Renal cortical epithelial cell (primary cell): ENCODE measurements at places on chromosomes 4 and X. TPM values are rescaled to one million over a fixed set of nuclear protein-coding genes. Genes with fewer than 3 reads are reported as not detected.

The PCYT1B gene
- 0.05 and 0.17 TPM in 2 replicates for total RNA-seq

- no peak for DNase-seq
Observed at GRCh38 chr4:1044469-1045192, 33.2 kb downstream of the FGFRL1 start.

- no peak for DNase-seq
Observed at GRCh38 chrX:53969540-53969939, 74.7 kb downstream of the PHF8 start.

The LPAR4 gene
- total RNA-seq, result 0.70 TPM in 1 of 2 replicates, not detected in the other

DNA sequence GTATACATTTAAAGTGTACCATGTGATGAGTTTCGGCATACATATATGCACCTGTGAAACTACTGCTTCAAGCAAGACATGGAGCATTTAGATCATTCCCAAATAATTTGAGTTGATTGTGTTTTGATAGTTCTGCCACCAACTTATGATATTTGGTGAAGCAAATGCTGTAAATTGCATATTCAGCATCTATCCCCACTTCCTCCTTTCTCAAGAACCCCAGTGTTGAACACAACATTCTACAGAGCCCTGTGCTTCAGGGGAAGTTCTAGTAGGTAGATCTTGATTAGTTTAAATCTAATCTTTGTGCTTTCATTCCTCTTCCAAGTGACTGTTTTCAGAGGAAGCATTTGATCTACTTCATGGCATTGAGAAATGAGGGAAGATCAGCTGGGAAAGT, 5.4 kb upstream of the SHROOM3 start:
- DNase-seq, result no peak

The BRS3 gene
- total RNA-seq, result 0.05 TPM in 1 of 2 replicates, not detected in the other

The TRIM75 gene
- total RNA-seq, result not detected in 2 replicates

DNA sequence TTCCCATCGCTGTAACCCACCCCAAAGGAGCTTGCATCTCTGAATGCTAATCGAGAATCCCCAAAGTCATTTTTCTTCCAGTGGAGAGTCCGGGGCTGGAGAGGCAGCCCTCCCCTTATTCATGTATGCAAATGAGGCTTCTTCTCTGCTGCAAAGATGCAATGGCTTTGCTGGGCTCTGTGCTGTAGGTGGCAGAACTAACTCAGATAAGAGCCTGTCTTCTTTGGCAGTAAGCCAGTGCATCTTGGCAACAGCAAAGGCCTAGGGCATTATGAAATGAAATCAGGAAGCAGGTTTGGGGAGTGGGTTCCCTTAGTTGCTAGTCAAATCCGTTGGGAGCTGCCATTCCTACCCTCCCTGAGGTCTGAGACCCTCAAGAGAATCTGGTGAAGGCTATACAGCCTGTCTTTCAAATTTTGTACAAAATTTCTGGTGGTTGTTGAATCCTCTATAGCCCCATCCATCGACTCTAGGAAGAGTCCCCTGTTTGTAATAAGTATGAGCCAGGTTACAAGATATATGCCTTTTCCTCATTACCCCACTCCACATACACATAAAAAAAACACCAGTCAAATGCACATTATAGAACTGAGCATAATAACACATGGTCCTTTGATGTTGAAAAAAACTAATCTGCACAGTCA, 290.6 kb upstream of the TAPT1 start:
- peak; percentile 25 for DNase-seq

DNA sequence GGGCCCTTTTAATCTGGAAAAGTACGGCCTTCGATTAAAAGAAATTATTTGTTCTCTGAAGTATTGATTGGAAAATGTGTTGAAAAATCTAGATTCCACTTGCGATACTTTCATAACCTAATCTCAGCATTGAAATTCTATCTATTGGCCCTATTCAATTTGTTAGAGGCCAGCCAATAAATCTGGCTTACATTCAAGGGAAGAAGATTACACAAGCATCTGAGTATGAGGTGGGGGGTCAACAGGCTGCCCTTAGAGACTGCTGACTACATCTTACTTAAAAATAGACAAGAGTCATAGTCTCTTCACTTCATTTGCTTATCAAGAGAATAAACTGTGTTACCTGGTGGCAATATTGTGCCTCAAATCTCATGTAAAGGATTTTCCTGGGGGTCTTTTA, 248.0 kb upstream of the KCNIP4 start:
- no peak for DNase-seq

DNA sequence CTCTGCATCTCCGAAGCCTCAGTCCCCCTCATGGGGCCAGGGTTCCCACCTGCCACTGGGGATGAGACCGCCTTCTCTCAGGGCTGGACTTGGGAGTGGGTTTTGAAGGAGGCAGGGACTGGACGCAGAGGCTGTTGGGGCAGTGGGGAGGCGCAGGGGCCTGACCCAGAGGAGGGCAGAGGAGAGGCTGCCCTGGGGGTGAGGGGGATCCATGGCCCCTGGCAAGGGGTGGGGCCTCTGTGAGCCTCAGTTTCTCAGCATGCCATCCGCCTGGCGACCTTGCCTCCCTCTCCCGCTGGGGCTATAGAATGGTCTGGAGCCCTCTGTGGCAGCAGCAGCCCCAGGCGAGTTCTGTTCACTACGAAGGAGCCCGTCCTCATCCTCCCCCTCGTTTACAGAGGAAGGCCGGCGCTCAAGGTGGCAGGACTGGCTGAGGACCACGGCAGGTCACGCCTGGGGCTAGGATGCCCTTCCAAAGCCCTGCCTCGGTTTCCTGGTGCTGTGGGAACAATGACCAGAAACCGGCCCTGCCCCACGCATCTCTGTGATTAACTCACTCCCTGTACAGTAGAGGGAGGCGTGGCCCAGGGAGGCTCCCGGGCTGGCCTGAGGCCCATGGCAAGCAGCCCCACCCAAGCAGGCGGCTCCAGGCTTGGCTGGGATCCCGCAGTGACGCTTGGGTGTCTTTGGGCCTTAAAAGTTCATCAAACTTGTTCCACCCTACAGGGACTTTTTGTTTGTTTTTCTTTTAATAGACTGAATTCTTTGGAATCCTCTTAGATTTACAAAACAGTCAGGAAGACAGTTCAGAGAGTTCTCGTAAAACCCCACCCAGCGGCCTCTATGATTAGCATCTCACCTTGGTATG, 16.0 kb upstream of the SH3TC1 start:
- peak; percentile 64 for DNase-seq

GRCh38 chr4:56622176-56622575, 58.9 kb downstream of the HOPX start:
- DNase-seq, result no peak

DNA sequence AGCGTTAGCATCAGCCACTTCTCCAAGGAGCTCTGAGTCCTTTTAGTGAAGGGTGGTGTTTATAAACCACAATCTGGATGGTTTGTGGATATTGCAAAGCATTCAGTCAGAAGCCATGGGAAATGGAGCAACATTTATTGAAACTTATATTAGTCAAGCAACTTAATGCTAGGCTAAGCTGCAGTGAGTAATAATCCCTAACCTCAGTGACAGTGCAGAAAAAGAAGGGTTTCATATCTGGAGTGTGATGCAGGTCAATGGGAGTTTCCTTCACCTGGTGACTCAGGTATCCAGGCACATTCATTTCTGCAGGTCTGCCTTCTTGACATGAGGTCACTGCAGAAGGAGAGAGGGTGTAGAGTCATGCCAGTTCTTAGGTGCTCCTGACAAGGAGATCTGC, 10.4 kb upstream of the DRD5 start:
- DNase-seq, result peak; percentile 2

DNA sequence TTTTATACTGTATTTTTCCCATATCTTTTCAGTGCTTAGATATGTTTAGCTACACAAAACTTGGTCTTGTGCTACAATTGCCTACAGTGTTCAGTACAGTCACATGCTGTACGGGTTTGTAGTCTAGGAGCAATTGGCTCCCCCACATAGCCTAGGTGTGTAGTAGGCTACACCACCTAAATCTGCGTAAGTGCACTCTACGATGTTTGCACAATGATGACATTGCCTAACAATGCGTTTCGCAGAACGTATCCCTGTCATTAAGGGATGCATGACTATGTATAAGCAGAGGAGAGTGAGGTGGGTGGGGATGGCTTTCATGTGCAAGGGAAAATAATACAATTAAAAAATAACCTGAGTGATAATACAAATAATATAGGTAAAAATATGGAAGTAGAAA, 131.4 kb downstream of the GBA3 start:
- DNase-seq, result no peak

- no peak for DNase-seq
Observed at GRCh38 chr4:59971952-59972351, 1228.2 kb upstream of the ADGRL3 start.

GRCh38 chr4:173526027-173526482, 4.0 kb downstream of the HAND2 start:
- DNase-seq, result no peak

DNA sequence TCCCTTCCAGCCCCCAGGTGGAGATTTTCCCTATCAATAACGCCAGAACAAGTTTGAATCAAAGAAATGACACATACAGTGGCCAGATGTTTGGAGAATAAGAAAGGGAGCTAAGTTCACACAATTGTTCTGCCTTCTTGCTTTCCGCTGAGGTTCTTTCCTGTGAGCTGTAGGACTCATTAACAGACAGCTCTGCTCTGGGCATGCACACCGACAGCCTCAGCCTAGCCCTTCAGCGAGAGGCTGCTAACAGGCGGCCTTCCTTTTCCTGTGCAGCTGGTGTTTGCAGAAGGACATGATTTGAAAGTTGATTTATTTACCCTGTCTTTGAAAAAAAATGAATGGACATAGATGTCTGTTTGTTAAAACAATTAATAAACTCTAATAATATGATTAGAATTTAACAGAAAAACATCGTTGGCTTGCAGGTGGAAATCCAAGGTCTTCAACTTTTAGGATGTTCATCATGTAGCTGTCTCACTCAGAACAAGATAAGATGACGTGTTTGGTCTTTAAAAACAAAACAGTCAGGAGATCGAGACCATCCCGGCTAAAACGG, 183.3 kb downstream of the KDR start:
- peak; percentile 13 for DNase-seq

The BTC gene
- 8.9 and 15.3 TPM in 2 replicates for total RNA-seq

DNA sequence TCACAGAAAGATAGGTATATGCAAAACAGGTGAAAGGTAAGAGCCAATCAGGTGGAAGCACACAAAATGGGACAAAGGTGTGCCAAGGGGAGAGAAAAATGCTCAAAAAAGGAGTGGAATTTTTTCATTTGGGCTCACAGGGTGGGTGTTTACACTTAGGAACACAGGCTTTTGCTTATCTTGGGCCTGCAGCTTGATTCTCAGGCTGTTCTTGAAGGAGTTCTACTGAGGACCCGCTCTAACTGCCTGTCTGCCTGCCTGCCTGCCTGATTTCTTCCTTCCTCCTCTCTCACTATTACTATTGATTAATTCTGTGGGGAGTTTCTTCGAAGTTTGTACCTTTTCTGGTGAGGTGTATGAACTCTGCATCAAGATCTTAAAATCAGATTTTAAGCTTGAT, 120.3 kb upstream of the CTSO start:
- DNase-seq, result no peak

- no peak for DNase-seq
Observed at GRCh38 chr4:110452546-110452945, 23.4 kb upstream of the ENPEP start.

DNA sequence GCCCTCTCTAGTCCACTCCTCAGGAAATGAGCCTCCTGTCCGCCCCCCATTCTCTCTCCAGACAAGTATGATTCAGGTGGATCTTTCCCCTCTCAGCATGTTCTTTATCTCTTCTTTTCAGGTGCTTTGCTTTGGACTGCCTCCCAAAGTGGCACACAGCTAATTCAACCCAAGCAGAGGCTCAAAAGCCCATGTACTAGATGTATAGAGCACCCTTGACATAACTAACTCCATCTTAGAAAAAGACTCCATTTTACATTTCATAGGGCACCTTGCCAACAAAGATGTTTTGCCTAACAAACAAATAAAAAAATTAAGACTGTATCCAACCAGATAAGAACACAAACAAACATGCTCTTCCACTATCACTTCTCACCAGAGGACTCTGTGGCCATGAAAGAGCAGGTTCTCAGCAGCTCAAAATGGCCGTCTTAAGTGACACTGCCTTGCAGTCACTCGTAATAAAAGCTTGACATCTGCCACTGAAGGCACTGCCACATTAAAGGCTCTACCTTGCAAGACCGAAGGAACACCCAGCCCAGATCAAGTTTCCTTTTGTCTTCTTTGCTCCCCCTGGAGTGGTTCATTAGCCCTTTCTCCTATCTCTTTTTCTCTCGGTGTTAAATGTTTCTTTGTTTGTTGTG, 84.9 kb upstream of the TAB3 start:
- DNase-seq, result no peak

The PRSS12 gene
- 2.0 and 10.8 TPM in 2 replicates for total RNA-seq

- peak; percentile 27 for DNase-seq
Observed at GRCh38 chr4:141126769-141127168, 6.5 kb downstream of the RNF150 start.

The VGLL1 gene
- 3.3 TPM in 1 of 2 replicates, not detected in the other for total RNA-seq

The SUPT20HL2 gene
- total RNA-seq, result not detected in 2 replicates

The ERCC6L gene
- 0.25 and 4.0 TPM in 2 replicates for total RNA-seq

GRCh38 chrX:31237189-31237588, 165.3 kb upstream of the FTHL17 start:
- no peak for DNase-seq

DNA sequence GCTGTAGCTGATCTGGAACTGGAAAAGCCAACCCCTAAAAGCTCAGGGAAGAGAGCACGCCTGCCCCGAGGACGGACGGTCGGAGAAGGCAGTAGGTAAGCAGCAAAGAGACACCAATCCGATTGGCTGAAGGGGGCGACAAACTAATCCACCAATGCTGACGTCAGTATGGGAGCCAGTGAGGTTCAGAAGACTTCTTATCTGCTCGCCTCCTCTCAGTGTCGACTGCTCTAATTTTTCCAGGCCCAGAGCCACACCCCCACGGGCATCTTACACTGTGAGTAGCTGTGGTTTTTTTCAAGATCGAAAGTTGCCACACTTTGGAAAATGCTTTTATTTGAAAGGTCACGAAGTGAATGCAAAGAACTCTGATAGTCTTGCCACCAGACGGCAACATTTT, at the start of gene DCAF8L1:
Gene DCAF8L1 (minus strand): TSS at position 101 of the 400 bp plus-strand sequence. CDS start 115 bp downstream, outside the sequence.
- no peak for DNase-seq

GRCh38 chr4:140851032-140851636, 94.9 kb upstream of the TBC1D9 start:
- DNase-seq, result peak; percentile 55

GRCh38 chr4:7155590-7156071, 36.7 kb upstream of the SORCS2 start:
- DNase-seq, result no peak

DNA sequence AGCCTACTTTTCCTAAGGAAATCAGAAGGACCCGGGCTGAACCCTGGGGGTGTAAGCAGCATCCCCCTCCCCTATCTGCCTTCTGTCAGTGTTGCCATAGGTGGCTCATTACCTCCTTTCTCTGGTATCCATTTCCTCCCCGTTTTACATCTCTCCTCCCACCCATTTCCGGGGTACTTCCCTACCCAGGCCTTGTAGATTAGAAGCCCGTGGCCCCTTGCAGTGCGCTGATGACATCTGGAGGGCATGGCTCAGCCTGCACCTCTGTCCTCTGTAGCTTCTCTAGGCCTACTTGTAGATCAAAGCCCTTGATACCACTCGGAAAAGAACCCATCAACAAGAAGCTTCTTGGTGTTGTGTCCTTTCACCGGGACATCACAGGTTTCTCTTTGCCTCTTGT, 71.8 kb downstream of the NBDY start:
- DNase-seq, result no peak

GRCh38 chr4:150572704-150573504, 9.0 kb upstream of the MAB21L2 start:
- DNase-seq, result no peak

GRCh38 chr4:131566026-131566425, 1583.1 kb upstream of the PCDH10 start:
- peak; percentile 6 for DNase-seq

The STATH gene
- total RNA-seq, result not detected in 2 replicates
